Cardiac fibroblast (primary cell): ENCODE measurements at places on chromosomes 3 and 15.
A peak's percentile ranks its signal among the peaks of the same experiment; 100 is the strongest.

- DNase-seq, result no peak
These were observed 233.5 kb downstream of the IL20RB start for GRCh38 chr3:137191133-137191923.

- no peak for DNase-seq
These were observed 205.8 kb upstream of the EOMES start for GRCh38 chr3:27927882-27928281.

GRCh38 chr3:107704477-107704876, 181.7 kb downstream of the BBX start:
- DNase-seq, result peak; percentile 52

GRCh38 chr3:152505926-152506325, 237.2 kb downstream of the MBNL1 start:
- no peak for DNase-seq

GRCh38 chr3:132071043-132071442, 36.2 kb upstream of the CPNE4 start:
- DNase-seq, result no peak
